ENCODE measurements at places on chromosomes 12 and 14.

DNA sequence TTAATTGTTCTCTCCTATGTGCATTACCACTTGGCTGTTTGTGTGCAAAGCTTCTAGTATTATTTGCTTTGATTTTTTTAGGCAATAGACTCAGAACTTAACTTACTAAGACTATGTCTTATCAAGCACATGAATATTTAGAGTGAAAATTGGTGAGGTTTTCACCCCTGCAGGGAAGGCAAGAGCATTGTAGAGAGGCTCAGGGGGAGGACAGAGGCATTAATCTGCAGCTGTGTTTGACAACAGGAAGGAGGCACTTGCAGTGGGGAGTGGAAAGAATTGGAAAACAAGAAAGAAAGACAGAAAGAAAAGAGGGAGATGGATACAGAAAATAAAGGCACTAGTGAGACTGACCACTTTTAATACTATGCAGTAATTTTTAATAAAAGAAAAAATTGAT is 431.6 kb downstream of the PDZRN4 start:
- no peak for DNase-seq

DNA sequence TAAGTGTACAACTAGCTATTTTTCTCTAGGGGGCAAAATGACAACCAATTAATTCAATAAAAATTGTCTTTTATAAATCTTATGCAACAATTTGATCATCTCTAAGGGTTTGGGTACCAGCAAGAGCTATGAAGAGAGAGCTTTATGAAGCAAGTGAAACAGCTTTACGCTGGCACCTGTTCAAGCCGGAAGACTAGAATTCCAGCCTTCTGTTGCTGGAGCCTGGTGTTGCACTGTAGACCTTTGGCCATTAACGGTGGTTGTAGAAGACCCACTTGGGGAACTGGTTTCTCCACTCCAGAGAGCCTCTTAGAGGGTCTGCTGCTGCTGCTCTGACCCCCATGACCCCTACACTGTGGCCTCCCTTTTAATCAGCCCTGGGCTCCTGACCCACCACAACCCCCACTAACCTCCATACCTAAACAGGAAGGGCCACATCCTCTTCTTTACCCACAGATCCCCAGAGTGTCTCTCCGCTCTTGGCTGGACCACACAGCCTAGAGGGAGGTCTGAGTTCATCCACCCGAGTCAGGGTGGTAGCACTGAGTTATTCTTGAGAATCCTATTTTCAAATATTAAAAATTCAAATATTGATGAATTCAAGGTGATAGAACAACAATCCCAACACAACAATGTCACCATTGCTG is 54.6 kb upstream of the STON2 start:
- no peak for DNase-seq

DNA sequence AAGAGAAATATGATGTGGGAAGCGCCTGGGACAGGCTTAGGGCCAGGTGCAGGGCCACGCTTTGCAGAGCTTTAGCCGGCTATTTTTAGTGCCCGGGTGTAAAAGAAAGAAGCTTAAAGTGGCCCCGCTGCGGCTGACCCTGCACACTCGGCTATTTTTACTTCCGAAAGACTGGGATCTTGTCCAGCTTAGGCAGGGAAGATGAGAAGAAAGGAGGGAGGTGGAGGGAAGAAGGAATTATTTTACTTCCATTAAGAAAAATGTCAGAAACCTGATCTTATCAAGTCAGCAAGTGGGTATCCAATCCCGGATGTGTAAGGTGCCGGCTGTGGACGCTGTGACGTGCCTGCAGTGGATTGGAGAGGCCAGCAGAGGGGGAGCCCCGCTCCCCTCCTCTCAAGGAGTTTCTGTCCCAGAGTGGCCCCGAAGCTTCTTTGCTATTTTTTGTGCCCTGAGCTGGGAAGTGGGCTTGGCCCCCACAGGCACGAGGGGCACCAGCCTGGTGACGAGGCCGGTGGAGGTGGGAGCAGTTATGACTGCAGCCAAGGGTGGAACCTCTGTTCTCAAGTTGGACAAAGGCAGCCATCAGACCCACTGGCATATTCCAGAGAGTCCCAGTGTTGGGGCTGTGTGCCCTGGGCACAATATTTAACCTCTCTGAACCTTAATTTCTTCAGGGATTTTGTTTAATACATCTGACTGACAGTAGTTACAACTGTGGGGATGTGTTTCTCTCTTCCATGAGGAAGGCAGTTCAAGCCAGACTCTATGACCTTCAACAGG is 97.7 kb downstream of the ESRRB start:
- DNase-seq, result no peak

DNA sequence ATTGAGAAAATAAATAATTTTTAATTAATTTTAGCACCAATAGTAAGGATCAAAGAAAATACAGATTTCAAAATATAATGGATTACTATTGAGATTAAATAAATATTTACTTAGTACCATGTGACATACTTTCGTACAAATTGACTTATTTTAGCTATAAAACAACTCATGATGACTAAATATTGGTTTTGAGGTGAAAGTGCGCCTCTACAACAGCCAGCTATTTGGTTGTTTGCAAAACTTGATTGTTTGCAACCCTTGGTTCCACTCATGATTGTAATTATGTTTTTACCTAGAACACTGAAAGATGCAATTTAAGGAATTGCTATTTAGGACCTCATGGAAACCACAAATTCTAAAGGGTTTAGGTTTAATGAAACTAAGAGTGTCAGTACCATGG is 51.9 kb upstream of the PPM1H start:
- DNase-seq, result no peak

DNA sequence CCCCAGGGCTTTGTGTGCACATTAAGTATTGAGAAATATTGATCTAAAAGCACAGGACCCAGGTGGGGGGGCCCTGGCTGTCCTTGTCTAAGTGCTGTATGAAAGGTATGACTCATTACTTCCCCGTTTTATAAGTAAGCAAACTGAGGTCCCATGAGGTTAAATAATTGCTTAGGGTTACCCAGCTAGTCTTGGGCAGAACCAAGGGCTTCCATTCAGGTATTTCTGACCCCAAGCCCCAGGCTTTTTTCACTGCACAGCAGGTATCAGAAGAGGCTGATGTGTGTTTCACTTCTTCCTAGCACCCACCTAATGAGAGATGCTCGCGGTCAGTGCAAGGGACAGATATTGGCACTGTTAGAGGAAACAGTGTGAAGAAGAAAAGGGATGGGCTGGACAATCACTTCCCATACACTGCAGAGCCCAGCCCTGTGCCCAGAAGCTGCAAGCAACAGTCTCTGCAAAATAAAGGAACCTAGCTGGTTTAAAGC is 4.7 kb upstream of the TC2N start:
- DNase-seq, result no peak

Measured in HFF-Myc (cell line).